ENCODE measurements at places on chromosomes 2 and 18. TPM values are rescaled to one million over a fixed set of nuclear protein-coding genes. Genes with fewer than 3 reads are reported as not detected.

RAD51AP2 gene
- polyA plus RNA-seq, result 0.15 TPM

MAPRE3 gene
- polyA plus RNA-seq, result 24.6 TPM

- DNase-seq, result no peak
These were observed 57.0 kb downstream of the ZNF519 start for GRCh38 chr18:14075196-14075595.

DNA sequence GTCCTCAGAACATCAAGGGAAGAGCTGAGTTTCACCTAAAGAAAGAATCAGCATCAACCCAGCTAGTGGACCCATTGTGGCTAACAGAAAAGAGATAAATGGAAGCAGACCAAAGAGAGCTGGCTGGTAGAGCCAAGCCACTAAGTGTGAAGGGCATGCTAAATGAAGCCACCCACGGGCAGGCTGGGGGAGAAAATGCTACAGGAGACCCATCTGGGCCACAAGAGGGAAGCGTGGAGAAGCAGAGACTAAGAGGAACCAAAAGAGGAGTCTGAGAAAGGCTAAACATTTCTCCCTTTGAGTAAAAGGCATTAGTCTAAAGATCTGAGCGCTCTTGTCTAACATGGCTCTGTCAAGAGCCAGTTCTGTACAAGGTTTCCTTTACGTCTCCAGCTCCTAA is 15.8 kb downstream of the CWC22 start:
- DNase-seq, result no peak

GRCh38 chr2:75415731-75416130 is 145.0 kb downstream of the EVA1A start:
- no peak for DNase-seq
